Cerebellar nuclear complex (tissue), 1 donor: ENCODE measurements at places on chromosomes 11 and 22.

DNA sequence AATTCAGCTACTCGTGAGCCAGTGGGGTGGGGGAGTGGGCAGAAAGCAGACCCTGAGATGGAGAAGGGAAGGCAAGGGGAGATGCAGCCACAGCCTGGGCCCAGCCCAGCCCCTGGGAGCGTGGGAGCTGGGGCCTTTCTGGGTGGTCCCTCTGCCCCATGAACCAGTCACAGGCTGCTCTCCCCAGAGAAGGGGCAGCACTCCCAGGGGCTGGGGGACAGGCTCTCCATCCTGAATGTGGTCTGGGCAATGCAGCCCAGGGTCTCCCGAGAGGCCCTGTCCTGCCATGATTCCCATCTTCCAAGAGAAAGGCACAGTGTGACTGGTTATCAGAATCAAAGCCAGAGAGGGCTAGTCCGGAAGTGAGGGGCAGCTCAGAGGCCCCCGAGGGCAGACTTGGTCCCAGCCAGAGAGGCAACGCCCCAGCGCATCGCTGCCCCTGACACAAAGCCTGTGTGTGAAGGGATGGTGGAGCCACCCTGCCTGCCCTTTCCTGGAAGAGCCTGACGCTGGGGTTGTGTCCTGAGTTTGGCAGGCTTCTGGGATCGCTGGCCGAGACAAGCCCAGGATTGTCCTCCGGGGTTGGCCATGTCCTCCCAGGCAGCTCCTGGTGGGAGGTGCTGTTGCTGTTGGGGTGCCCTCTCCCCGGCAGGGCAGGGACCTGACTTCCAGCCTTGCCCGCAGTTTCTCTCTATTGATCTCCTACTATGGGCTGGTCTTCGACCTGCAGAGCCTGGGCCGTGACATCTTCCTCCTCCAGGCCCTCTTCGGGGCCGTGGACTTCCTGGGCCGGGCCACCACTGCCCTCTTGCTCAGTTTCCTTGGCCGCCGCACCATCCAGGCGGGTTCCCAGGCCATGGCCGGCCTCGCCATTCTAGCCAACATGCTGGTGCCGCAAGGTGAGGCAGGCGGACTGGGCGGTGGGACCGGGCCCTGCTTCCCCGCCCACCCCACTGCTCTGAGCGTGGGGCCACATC is 23.8 kb upstream of the SLC22A12 start:
- DNase-seq, result no peak

DNA sequence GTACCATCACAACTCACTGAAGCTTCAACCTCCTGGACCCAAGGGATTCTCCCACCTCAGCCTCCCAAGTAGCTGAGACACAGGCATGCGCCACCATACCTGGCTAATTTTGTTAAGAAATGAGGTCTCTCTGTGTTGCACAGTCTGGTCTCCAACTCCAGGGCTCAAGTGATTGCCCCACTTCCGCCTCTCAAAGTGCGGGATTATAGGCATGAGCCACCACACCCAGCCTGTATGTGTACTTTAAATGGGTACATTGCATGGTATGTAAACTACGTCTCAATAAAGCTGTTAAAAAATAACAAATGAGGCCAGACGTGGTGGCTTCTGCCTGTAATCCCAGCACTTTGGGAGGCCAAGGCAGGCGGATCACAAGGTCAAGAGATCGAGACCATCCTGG is 36.2 kb upstream of the DDX6 start:
- DNase-seq, result no peak

DNA sequence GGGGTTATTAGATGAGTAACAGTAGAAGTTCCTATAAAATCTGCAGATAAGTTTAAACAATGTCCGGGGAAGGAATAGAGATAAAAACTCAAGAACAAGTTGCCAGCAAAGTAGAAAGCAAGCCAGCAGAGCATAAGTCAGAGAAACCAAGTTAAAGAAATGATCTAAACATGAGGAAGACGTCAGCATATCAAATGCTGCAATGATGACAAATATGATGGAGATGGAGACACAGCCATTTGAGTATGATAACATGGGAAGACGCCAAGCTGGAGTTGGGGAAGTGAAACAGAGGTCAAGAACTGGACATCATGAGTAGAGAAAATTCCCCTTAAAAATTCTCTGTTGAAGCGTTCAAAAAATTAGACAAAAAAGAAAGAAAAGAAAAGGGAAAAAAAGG is 571.5 kb downstream of the CNTN5 start:
- DNase-seq, result no peak

GRCh38 chr11:80733790-80734189 is 1293.0 kb upstream of the TENM4 start:
- DNase-seq, result no peak

DNA sequence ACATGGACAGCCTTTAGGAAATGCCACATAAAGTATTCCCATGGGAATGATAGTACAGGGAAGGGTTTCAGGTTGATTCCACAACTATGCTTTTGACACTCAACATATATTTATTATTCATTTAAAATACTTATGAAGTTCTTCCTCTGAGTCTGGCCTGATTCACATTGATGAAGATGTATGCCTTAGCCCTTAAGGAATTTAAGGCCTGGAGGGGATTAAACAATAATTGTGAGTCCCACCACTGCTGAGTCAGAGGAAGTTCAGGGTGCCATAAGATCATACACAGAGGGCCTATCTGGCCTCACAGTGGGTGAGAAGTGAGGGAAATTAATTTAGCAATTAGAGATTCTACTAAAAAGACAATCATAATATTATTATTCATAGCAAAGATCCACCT is 161.1 kb upstream of the SNX19 start:
- DNase-seq, result no peak

DNA sequence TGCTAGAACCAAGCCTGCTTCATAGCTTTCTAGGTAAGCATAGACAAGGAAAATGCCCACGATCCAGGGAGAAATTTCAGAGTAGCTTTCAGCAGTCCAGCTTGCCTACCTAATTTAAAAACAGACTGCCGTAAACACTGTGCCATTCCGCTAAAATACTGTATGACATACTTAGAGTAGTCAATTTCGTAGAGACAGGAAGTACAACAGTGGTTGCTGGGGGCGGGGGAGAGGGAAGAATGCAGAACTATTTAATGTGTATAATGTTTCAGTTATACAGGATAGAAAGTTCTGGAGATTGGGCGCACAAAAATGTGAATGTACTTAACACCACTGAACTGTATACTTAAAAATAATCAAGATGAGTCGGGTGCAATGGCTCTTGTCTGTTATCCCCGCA is 56.7 kb downstream of the C11orf58 start:
- DNase-seq, result no peak
